Mammary microvascular endothelial cell (primary cell): ENCODE measurements at places on chromosomes 6 and 20. TPM values are rescaled to one million over a fixed set of nuclear protein-coding genes. Genes with fewer than 3 reads are reported as not detected.

The LPA gene
- not detected in 2 replicates for total RNA-seq

The TUBB2B gene
- total RNA-seq = 14.3 and 15.9 TPM in 2 replicates

The OARD1 gene
- 4.3 and 5.2 TPM in 2 replicates for total RNA-seq

The NMBR gene
- total RNA-seq = not detected in 2 replicates

The LRRC73 gene
- not detected in 2 replicates for total RNA-seq

The TTK gene
- total RNA-seq = 34.6 and 39.8 TPM in 2 replicates

The CGA gene
- not detected in 2 replicates for total RNA-seq

The HEY2 gene
- 0.40 and 0.84 TPM in 2 replicates for total RNA-seq

The SRSF12 gene
- total RNA-seq = 0.10 and 0.13 TPM in 2 replicates

The PPP1R3G gene
- 0.33 and 0.49 TPM in 2 replicates for total RNA-seq

The GGTLC1 gene
- not detected in 2 replicates for total RNA-seq

The LAMA5 gene
- 180 and 187 TPM in 2 replicates for total RNA-seq

The MAS1 gene
- total RNA-seq = not detected in 2 replicates

The LGSN gene
- total RNA-seq = not detected in 2 replicates

The AVP gene
- total RNA-seq = not detected in 2 replicates

The RHAG gene
- total RNA-seq = not detected in 2 replicates

The TMEM170B gene
- total RNA-seq = 1.1 and 1.4 TPM in 2 replicates

The ULBP3 gene
- 9.7 and 12.5 TPM in 2 replicates for total RNA-seq

The VARS2 gene
- 19.5 and 23.0 TPM in 2 replicates for total RNA-seq

The SMOC2 gene
- not detected in 2 replicates for total RNA-seq

The MCM8 gene
- total RNA-seq = 9.1 and 12.0 TPM in 2 replicates

The SULF2 gene
- total RNA-seq = 254 and 267 TPM in 2 replicates

The FAM83B gene
- not detected in 2 replicates for total RNA-seq

The TRIM15 gene
- total RNA-seq = not detected in 2 replicates

The TTLL9 gene
- total RNA-seq = not detected in 2 replicates

The POPDC3 gene
- 0.34 and 1.3 TPM in 2 replicates for total RNA-seq

The ATP9A gene
- total RNA-seq = 26.5 and 29.1 TPM in 2 replicates

The TAF11 gene
- total RNA-seq = 32.0 and 34.0 TPM in 2 replicates

The SLC25A27 gene
- total RNA-seq = 0.10 and 0.53 TPM in 2 replicates

The VSX1 gene
- total RNA-seq = not detected in 2 replicates

The ARMC2 gene
- total RNA-seq = 0.27 and 0.74 TPM in 2 replicates

The PKHD1 gene
- total RNA-seq = not detected in 2 replicates

The SIRPB1 gene
- total RNA-seq = 0.80 TPM in 1 of 2 replicates, not detected in the other

The TMEM244 gene
- total RNA-seq = not detected in 2 replicates

The HRH3 gene
- not detected in 2 replicates for total RNA-seq

The TRIM26 gene
- total RNA-seq = 60.5 and 62.6 TPM in 2 replicates

The RIN2 gene
- total RNA-seq = 57.9 and 75.0 TPM in 2 replicates

The NUP43 gene
- 24.9 and 28.5 TPM in 2 replicates for total RNA-seq

The PTCHD4 gene
- total RNA-seq = 2.9 and 3.1 TPM in 2 replicates

The WFDC5 gene
- not detected in 2 replicates for total RNA-seq

The PIM1 gene
- 6.1 and 8.4 TPM in 2 replicates for total RNA-seq

The LAMA2 gene
- 0.53 and 0.59 TPM in 2 replicates for total RNA-seq

The PHACTR1 gene
- total RNA-seq = 10.5 and 12.5 TPM in 2 replicates

The MYCT1 gene
- total RNA-seq = 120 and 122 TPM in 2 replicates

The SLC13A3 gene
- total RNA-seq = not detected in 2 replicates

The PRR18 gene
- total RNA-seq = not detected in 2 replicates

The ZNF311 gene
- total RNA-seq = 0.27 and 0.39 TPM in 2 replicates

The BPIFB2 gene
- total RNA-seq = not detected in 2 replicates

The SLCO4A1 gene
- total RNA-seq = 9.5 and 10.4 TPM in 2 replicates

The MRAP2 gene
- total RNA-seq = 0.07 and 0.39 TPM in 2 replicates

The PROCR gene
- 206 and 215 TPM in 2 replicates for total RNA-seq

The PAX1 gene
- not detected in 2 replicates for total RNA-seq

The PRSS35 gene
- total RNA-seq = not detected in 2 replicates

The SLC22A7 gene
- not detected in 2 replicates for total RNA-seq
